ENCODE measurements at places on chromosomes 2 and 18. TPM values are rescaled to one million over a fixed set of nuclear protein-coding genes. Genes with fewer than 3 reads are reported as not detected.

- DNase-seq: no peak
These were observed 42.1 kb upstream of the FAM124B start for GRCh38 chr2:224444021-224444420.

DNA sequence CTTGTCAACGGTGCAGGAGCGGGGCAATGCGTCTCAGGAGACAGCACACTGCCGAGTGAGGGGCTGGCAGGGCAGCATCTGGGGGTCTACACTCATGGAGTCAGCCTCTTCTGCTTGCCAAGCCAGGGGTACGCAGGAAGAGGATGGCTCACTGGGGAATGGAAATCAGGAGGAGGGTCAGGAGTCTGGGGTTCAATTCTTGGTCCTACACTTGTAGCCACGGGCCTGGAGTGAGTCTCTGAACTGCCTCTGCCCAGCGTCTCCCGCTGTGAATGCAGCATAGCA lies 70.0 kb downstream of the CAPN13 start:
- no peak for DNase-seq

- DNase-seq: no peak
These were observed 22.1 kb upstream of the SERTAD2 start for GRCh38 chr2:64675860-64676259.

The LYPD1 gene
- 33.9 TPM for total RNA-seq

GRCh38 chr2:144780983-144781382 lies 261.1 kb upstream of the ZEB2 start:
- no peak for DNase-seq

- no peak for DNase-seq
These were observed 80.3 kb downstream of the RTP5 start for GRCh38 chr2:241949736-241950412.

DNA sequence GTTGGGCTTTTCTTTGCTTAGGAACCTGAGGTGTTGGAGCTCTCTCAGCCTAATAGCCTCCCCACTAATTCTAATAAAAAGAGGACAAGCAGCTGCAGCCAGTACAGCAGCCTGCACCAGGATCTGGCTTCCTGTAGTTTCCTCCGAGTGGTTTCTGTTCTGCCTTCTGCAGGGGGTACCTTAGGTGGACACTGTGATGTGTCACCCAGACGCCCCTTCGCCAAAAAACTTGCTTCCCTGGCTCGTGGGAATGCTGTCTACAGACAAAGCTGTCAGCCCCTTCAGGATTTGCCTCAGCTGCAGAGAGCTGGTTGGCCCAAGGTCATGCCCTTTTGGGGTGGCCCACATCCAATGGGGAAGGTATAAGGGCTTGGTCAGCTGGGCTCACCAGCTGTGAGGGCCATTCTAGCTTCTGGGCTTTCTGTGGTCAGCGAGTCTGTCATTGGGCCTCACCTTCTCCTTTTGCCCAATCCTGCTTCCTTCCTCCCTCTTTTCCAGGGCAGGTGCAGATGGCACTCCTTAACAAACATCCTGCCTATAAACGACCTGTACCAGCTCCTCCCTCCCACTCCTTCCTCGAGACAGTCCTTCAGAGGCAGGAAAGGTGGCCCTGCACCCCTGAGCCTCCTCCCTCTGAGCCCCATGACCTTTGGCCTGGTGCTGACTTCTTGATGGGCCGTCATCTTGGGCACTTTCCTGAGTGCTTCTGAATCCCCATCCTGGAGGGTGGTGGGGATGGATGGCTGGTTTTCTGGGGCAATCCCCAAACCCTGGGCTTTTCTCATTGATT lies 44.0 kb upstream of the ROCK2 start:
- no peak for DNase-seq

The TLK1 gene
- total RNA-seq: 58.8 TPM

The ABHD1 gene
- total RNA-seq: 0.12 TPM

The PDK1 gene
- total RNA-seq: 10.5 TPM

- DNase-seq: no peak
These were observed 105.6 kb upstream of the NOL4 start for GRCh38 chr18:34330308-34330707.

The ABCG8 gene
- total RNA-seq: not detected

The HIBCH gene
- 28.8 TPM for total RNA-seq
